Stimulated activated CD8-positive, alpha-beta memory T cell treated with anti-CD3 and anti-CD28 coated beads, Interleukin-7, amount 100 ng/mL, for 4 hours (primary cell): ENCODE measurements at places on chromosomes 7 and 10.

GRCh38 chr7:116776610-116777289 lies 85.6 kb upstream of the CAPZA2 start:
- no peak for DNase-seq

DNA sequence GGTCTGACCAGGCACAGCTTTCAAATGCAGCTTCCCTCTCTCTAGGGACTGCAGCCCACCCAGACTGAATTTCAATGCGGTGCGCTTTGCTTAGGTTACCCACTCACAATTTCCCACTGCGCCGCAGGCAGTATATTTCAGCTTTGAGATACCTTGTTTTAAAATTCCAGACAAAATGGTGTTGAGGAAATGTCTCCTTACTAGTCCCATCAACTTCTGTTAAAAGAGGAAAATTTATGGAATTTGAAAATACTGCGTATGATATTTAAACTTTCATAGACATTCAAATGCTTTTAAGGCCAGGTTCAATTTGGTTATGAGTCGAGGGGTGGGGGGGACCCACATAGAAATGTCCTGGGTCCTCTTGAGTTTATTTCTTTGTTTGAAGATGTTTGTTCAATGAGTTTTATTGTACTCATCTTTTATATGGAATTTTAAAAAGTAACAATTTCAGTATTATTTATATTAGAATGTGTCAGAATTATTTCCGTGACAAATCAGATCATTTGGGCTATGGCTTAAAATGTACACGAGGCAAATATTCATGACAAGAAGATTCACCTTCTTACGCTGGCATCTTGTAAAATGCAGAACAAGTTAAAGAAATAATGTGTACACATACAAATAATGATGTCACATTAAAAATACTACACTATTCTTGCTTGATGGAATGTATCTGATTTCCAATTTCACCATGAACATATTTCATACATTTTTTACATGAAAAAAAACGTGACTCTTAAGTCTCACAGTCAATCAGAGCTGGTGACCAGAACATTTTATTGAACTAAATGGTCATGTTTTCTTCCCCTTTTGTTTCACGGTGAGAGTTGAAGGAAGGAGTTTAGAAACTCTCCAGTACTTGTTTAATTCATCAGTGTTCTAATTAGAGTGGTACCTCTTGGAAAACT lies 1.3 kb downstream of the IKZF1 start:
- no peak for DNase-seq

DNA sequence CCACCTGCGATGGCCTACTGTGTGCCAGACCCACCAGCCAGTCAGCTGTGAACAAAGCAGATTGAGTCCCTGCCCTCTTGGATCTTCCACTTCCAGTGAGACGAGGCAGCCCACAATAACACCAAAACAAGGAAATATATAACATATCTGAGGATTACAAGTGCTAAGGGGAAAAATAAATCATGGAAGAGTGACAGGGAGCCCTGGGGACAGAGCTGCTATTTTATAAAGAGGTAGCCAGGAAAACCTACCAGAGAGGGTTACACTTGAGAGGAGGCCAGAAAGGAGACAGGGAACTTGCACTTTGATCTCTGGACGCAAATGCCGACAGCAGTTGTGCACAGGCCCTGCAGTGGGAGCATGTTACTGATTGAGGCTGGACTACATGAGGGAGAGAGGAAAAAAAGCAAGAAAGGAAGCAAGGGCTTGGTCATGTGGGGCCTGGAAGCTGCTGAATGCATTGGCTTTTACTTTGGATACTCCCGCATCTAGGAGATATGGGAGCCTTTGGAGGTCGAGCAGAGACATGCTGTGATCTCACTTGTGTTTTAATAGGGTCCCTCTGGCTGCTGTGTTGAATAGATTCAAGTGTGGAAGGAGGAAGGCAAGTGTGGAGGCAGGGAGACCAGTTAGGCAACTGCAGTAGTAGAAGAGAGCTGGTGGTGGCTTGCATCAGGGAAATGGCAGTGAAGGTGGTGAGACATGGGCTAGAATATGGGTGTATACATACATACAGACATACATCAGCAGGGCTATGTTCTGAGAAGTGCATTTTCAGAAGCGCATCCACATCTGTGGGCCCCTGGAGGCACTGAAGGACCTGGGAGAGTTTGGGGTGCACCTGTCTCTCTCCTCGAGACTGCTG lies 26.2 kb downstream of the MINDY4 start:
- DNase-seq, result no peak

DNA sequence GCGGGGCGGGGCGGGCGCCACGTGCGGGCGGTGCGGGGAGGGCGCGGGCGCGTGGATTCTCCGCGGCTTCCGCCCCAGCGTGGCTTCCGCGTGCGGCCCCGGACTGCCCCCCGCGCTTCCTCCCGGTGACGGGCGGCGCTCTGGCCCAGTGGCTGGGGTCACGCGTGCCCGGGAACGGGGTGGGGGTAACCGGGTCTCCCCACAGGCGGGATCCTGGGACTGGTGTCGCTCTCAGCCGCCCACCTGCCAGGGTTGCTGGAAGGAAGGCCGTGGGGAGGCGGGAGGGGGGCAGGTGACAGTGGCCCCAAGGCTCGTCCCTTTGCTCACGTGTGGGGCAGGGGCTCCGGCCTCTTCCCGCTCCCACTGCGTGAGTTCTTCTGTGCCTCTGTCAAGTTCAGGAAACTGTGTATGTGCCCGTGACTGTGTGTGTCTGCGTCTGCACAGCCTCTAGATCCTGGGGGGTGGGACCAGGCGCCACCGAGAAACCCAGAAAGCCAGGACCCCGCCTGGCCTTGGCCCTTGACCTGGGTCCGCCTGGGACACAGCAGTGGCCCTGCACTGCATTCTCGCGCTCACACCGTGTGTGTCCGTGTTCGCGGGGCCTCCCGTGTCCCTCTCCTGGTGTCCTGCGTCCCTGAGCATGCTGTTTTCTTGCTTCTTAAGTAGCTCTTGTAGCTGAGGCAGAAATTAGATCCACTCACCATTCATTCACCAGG lies 919 bp downstream of the MAFK start:
- DNase-seq, result no peak

DNA sequence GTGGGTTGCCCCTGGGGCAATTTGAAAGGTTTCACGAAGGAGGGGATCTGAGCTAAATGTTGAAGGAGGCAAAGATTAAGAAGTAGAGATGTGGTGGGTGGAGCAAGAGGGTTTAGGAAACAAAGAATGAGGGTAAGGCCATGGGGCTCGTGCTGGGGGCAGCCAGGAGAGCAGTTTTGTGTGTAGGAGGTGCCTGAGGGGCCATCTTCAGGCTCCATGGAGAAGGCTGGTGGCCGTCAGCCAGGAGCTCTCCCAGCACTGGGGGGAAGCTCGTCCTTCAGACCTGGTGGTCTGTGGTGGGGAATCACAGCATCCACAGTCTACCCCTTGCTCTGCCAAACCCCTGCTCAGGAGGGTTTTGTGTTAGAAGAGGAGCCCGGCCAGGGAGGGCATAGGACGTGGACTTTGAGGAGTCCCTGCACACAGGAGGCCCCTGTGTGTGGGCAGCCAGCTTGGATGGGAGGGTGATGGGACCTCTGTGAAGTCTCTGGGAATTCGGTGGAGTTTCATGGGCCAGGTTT lies 11.8 kb upstream of the CXCL12 start:
- DNase-seq, result no peak

GRCh38 chr7:106234425-106234824 lies 50.4 kb downstream of the NAMPT start:
- DNase-seq, result no peak

- DNase-seq, result no peak
Observed at GRCh38 chr10:8052956-8053445, 1.5 kb upstream of the GATA3 start.

GRCh38 chr7:84454174-84454959 lies 259.8 kb upstream of the SEMA3A start:
- no peak for DNase-seq

DNA sequence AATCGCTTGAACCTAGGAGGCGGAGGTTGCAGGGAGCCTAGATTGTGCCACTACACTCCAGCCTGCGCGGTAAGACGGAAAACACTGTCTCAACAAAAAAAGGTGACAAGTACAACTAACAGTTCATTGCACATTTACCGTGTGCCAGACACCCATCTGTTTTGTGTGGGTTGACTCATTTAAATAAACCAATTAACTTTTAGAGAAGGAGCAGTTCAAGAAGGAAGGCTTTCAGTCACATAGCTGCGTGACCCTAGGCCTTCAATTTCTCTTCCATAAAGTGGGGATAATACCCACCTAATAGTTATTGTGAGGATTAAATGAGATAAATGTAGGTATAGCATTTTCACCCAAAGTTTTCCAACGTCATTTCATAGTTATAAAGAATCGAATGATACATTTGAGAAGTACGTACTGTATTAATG lies 52.3 kb upstream of the KDM7A start:
- DNase-seq, result no peak

DNA sequence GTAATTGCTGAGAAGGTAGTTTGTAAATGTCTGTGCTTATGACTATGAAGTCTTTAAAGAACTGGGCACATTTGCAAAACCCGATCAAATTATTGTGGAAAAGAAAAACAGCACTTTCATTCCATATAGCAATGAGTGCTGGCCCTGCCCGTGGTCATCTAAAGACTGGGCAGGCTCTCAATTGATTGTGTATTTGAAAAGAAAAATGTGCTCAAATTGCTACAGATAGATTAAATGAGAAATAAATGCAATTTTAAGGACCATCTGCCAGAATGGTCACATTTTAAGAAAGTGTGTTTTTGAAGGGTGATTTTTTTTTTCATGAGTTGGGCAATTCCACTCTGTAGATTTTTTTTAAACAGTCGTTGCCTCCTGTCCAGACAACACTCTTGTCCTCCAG lies 672.2 kb downstream of the SDK1 start:
- no peak for DNase-seq

DNA sequence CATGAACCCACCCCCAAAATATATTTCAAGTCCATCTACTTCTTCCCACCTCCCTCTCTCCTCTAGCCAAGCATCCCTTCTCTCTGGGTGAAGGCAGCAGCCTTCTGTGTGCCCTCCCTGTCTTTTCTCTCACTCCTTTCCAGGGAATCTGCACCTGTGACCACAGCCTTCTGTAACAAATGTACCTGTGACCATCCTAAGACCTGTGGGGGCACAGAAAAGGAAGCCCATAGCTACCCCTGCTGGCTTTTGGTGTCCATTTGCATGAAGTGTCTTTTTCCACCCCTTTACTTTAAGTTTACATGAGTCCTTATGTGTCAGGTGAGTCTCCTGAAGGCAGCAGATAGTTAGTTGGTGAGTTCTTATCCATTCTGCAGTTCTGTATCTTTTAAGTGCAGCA lies 2.0 kb upstream of the TBXAS1 start:
- DNase-seq, result no peak

GRCh38 chr10:89888321-89889070 lies 187.1 kb downstream of the KIF20B start:
- no peak for DNase-seq

DNA sequence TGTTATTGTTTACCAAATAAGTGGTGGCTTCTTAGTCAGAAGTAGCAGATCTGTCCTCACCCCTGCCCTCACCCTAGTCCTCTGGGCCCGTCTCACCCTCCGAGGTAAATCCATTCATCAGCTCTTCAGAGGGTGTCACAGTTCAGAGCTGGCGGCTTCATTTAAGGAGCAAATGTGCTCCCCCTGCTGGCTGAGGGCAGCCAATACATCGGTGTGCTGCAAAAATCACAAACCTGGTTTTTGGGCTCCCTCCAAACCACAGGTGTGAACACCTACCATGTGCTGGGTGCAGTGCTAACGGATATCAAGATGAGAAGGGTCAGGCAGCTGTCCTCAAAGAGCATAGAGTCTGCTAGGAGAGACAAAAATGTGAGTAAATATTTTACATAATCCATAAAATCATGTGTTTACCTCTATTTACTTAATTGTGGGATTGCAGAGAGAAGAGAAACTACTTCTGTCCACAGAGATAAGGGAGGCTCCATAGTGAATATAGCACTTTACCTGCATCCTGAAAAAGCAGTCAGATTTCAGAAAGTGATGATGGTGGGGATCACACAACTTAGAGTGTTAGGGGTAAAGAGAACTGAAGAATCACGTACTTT lies 15.5 kb upstream of the CRTAC1 start:
- peak; percentile 32 for DNase-seq

GRCh38 chr7:84102213-84102612 lies 92.4 kb downstream of the SEMA3A start:
- DNase-seq, result no peak

DNA sequence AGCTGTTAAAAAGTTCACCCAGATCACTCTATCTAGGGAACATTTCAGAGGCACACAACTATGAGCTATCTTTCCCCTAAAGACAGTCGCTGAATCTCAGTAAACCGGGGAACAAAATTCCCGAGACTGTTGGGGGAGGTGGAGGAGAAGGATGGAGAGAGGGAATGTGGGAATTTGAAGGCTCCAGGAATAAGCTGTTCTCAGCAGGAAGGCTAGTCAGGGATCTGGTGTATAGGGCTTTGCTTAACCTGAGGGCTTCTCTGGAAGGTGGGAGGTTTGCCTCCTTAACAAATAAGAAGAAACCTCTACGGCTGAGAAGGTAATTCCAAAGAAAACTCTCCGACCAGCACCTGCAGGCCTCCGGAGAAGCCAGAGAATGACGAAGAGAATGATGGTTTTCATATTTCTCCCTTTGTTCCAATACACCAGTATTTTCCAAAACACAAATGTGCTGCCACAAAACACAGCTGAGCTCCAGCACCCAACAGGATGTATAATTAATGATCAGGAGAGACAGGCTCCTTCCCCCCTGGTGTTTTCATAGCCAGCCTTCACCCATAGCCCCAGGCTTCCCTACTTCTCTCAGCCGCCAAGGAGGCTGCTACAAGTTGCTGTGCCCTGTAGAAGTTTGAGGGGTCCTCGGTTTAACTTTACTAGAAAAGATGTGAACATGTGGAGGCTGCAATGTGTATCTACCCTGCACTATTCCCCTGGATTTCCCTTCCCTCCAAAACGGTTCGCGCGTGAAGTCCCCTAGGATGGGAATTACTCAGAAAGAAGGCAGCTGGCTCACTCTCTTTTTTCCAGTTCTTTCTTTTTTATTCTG lies 2.0 kb downstream of the KCNMA1 start:
- DNase-seq, result no peak

GRCh38 chr7:91276909-91277308 lies 12.7 kb downstream of the FZD1 start:
- DNase-seq, result no peak
